Omental fat pad (tissue), 4 donors: ENCODE measurements at places on chromosomes 3 and 15. TPM values are rescaled to one million over a fixed set of nuclear protein-coding genes. Genes with fewer than 3 reads are reported as not detected.

The NDN gene
- total RNA-seq, result 83.0 TPM

The EXD1 gene
- not detected for total RNA-seq

DNA sequence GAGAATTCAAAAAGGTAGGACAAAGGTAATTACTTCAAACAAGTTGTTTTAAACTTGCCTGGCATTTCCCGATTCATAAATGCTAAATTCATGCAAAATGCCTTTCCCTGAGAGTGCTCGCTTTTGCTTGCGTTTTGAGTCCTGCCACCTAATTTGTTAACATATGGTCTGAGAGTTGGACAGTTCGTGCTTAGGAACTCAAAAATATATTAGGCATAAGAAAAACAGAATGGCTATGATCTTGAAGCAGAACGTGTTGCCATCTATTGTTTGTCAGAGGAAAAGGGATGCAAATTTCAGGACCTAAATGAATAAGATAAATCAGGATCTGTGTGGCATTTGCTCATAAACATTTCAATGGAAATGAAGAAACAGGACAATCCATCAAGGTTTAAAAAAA, 195.8 kb downstream of the ZMAT3 start:
- DNase-seq, result no peak

DNA sequence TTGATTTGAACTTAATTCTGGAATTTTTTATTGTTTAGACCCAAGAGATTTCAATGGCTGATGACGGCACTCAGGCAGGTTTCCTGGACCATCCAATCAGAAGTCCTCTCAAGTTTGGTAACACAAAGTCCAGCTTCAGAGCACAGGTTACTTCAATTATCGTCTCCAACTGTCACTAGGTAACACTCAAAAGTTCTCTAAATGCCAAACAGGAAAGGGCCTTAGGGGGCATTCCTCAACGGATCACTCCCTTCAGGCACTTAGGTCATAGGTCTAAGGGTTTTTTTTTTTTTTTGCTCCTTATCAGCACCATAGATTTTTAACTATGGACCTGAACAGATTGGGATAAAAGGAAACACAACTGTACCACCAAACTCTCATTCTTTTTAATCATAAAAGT, 85.8 kb downstream of the MEIS2 start:
- no peak for DNase-seq

DNA sequence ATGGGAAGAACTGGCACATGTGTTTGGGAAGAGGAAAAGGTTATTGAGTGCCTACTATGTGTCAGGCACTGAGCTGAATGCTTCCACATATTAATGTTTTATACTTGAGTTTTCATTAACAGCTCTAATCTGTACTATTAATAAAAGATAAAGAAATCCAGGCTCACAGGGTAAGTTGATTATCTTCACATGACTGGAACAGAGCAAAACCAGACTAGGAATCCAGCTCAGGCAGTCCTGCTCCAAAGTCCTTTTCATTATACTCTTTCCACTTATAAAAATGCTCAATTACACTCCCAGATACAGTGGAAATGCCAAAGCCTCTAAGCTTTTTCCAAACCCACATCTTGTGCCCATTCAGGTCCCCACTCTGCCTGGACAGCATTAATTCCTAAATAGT, 97.6 kb downstream of the TNIK start:
- DNase-seq, result no peak

- DNase-seq, result no peak
Observed at GRCh38 chr3:10774825-10775224, 41.2 kb upstream of the SLC6A11 start.

DNA sequence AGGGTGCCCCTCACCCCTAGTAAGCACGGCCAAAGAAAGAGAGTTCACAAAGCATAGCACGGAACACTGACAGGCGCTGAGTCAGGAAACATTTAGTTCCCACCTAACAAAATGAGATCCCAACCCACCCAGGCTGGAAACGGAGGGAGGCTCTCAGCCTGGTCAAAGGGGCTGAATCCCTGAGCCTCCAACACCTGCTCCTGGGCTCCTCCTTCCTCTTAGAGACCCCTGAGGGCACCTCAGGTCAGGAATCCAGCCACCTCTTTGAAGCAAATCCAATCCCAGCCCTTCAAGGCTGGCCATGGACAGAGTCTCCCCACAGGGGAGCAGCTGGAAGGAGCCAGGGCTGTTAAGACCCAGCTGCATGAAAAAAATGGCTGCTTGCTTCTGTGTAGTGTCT, 154.4 kb upstream of the HES1 start:
- no peak for DNase-seq

DNA sequence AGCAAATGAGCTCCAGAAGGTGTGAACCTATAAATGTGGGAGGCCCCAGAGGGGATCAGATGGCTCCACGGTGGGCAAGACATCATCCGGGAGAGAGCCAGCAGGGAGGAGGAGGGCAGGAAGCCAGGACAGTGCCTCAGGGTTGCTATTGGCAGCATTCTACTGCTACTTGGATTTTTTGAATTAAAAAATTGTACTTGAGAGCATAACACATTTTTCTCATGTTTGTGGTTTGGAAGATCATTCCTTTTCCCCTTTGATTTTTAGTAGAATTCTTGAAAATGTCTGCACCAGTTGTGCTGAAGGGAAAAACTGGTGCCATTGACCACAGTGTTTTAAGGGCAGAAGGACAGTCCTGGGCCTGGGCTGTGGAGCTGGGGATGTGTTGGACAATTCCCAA, 59.2 kb downstream of the LYZL4 start:
- no peak for DNase-seq

DNA sequence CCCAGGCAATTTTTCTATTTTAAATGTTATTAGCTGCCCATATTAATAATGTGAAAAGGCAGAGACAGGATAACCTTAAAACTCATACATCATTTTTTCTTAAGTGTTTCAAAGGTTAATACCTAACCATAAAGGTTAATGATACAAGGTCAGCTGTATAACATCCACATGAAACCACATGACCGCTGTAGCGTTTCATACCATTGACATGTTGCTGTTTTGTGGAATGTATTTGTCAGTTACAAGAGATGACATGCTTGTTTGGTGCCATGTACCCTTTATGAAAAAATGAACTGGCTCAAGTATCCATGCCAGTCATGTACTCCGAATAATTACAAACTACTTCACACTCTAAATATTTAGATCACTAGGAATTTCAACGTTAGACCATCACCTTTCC, 207.4 kb downstream of the FMN1 start:
- no peak for DNase-seq

DNA sequence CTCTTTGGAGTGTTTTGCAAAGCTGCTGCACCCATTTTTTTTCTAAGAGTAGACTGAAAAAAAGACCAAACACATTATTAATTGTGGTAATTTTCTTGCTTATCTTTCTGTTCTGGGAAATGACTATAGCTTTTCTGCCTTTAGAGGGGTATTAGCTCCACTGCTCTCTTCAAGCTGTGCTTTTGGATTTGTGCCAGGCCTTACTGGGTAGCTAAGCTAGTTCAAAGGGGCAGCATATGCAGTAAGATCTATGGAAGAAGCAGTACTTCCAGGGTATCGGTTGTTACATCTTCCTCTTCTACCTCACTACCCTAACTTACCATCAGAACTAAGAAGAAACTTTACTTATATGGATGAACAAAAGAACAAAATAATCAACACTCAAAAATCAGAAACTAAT, 28.7 kb upstream of the ARIH1 start:
- no peak for DNase-seq

DNA sequence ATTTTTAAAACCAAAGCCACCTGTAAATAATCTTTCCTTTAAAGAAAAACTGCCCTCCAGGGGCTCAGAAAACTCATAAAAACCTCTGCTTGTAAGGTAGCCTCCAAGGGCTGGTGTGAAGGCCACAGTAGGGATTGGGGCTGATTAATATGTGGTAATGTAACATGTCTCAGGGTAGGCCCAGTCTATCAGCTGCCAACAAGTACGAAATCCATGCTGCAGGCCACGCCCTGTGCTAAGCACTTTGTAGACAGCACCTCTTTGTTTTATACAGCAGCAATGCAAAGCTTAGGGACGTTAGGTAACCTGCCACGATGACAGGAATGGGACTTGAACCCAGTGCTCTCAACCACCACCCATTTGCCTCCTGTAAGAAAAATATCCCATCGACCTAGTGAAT, 65.6 kb upstream of the PRICKLE2 start:
- no peak for DNase-seq

DNA sequence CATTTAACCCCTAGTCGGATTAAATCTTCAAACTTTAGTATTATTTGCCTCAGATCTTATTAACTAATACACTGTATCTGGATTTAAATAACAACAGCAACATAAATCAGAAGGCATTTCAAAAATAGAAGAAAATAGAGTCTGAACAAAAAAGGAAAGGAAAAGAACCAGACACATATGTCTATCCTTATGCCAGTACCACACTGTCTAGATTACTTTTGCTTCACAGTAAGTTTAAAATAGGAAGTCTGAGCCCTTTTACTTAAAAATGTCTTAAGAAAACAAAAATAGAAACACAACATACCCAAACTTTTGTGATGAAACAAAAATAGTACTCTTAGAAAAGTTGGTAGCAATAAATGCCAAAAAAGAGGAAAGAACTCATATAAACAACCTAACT, 1615.8 kb downstream of the SI start:
- no peak for DNase-seq
